ENCODE measurements at places on chromosomes 7 and 10.

DNA sequence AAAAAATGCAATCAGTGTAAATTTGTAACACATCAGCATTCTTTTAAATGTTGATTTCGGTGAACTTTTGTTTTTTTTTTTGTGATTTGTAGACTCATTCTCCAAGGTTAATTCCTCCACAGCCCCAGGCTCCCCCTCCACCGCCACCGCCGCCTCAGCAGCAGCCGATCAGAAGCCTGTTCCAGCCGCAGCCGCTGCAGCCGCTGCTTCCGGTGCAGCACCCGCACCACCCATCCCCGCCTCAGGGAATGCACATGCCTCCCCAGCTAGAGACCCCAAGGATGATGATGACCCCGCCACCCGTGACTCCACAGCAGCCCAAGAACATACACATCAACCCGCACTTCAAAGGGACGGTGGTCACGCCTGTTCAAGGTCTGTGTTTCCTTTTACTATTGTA lies 66.6 kb downstream of the RBM33 start:
- no peak for DNase-seq

DNA sequence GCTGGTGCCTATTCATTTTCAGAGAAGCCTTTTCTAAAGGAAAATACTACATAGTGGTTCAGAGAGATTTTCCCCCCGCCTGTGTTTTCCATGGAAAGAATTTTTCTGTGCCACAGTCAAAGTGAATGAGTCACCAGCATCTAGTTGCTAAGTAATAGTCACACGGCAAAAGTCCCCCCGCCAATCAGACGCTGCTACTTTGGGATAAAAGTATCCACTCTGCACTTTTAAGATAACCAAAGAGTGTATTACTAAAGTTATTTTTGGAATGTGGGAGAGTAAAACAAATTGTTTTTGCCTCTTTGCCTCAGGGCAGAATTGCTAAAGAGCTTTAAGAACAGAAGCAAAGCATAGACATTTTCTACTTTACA lies 23.5 kb downstream of the ABLIM1 start:
- peak; percentile 49 for DNase-seq

DNA sequence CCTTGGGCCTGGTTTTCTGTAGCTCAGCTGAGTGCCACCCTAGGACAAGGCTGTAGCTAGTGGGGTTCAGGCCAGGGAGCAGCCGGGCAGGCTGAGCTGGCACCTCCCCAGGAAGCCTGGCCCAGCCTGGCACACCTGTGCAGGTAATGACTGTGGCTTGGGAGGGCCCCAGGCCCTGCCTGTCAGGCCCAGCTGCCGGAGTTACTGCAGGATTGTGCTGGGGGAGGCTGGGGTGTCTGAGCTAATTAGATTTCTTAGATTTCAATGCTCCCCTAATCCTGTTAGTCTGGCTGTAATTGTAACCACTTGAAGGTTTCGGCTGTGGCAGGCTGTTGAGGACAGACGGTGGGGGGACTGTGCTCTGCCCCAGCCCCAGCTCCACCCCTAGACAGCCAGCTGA lies 6.0 kb downstream of the ZMIZ1 start:
- no peak for DNase-seq

DNA sequence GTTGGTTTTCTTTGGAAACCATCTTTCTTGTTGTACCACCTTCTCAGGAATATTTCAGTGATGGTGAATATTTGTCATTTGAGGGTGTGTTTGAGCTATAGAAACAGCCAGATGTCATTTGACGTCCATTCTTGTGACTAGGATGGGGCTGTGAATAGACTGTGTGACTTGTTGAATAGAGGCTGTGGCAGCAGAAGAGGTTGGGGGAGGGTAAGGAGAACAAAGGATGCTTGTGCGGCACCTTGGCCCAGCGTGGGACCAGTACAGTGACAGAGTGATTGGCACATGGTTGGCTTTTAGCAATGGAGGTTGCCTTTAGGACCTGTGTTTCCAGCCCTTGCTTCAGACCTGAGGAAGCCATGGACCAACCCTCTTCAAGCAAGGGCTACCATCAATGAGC lies 11.3 kb downstream of the DMBT1 start:
- no peak for DNase-seq
